ENCODE measurements at places on chromosomes 4 and X.

DNA sequence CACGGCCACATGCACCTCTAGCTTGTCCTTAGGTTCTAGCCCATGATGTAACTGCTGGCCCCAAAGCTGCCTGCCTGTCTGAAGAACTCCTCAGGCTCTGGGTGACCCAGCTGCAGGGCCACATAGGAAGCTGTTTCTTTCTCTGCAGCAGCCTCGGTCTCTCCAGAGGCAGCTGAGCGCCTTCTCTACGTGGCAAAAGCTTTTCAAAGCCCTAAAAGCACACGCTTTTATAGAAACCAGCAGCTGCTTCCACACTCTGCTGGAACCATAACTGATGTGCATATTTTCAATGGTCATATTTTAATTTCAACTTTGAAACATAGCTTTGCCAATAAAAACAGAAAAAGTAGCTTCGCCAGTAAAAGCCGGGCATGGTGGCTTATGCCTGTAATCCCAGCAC lies 37.4 kb downstream of the FAM53A start:
- no peak for DNase-seq

GRCh38 chr4:173170182-173170778 lies 1.7 kb downstream of the GALNT7 start:
- no peak for DNase-seq

GRCh38 chr4:15888515-15888914 lies 50.0 kb downstream of the FGFBP1 start:
- DNase-seq = no peak

DNA sequence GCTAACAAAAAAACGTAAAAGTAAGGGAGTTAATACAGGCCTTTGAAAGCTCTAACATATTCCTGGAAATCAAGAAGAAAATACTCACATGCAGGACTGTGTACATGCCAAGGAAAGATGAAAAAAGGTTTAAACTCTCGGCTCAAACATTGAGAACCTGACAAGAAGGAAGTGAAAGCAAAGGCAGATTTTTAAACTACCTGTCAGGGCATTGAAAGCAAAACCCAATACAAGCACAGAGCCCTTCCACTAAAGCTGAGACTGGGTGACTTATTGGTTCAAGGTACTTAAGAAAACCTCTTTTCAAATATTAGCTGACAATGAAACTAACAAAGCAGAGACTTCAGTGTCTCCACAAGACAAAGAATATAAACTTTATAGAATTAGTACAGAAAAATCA lies 313.0 kb upstream of the GRID2 start:
- no peak for DNase-seq

DNA sequence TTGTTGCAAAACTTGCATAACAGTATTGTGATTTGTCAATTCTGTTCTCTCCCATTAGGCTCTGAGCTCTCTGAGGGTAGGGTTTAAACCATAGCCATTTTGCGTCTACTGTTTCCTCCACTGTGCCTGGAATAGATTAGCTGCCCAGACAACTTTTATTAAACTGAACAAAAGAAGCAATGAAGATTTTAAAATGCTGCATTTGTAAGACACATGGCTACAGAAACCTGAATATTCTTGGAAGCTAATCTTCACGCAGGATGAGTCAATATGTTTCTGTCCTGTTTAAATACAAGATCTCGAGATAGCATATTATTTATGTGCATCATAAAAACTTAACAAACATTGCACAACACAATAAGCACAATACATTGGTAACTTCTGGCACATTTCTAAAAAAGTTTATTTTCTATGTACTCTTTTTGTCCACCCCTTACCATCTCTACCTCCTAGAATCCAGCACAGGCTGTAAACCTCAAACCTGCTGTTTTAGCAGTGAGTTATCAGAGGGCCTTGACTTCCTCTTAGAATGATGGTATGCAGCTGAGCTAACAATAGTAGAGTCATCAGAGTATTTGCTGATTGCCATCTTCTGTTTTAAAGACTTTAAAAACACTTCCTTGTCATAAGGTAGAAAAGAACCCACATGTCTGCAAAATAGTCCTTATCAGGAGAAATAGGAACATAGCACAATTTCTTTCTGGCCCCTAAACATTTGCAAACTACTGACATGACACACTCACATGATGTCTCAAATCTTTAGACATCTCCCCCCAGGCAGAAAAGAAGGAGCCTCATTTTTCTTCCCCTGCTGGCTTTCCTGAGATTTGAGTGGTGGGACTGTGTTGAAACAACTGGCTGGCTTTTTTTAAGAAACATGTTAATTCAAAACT lies 10.6 kb upstream of the CCNG2 start:
- DNase-seq = no peak

GRCh38 chr4:101141230-101141629 lies 206.1 kb downstream of the PPP3CA start:
- no peak for DNase-seq

GRCh38 chrX:69150281-69150960 lies 14.8 kb downstream of the PJA1 start:
- no peak for DNase-seq

DNA sequence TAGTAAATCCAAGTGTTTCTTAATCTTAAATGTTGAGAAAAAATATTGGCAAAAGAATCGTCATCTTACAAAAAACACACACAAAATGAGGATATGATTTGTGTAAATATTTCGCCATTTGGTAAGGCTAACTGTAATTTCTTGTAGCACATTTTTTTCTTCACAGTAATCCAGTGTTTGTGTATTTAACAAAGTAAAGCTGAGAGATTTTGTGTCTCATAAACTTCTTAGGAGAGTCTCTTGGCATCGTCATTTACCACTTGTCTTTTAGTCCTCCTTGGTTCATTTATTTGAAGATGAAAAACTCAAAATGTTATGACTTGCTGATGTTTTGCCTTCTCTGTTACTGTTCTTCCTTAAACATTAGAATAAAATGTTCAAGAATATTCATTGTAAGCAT lies 326.7 kb upstream of the PITX2 start:
- DNase-seq = no peak

DNA sequence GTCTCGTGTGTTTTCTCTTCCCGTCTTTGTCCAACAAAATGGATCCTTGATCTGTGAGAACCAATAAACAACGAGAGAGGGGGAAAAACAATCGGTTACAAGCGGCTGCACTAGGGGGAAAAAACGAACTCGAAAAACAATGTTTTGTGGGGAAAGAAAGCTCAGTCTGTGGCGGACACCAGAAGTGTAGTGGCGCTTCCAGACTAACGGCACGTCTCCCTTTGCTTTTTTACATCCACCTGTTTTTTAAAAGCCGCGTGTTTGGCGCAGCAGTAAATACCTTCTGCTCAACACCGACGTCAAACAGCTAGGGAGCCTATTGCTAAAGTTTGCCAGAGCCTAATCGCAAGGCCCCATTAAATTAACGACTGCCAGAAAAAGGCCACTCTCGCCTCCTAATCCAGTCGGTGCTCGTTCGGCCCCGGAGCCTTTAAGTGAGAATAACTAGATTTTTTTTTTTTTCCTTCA lies 3.3 kb downstream of the NKX6-1 start:
- no peak for DNase-seq

- DNase-seq = no peak
These were observed 61.1 kb downstream of the DCLK2 start for GRCh38 chr4:150139297-150139865.

GRCh38 chrX:105865709-105866108 lies 43.4 kb downstream of the NRK start:
- DNase-seq = no peak

GRCh38 chr4:21177871-21178270 lies 477.6 kb downstream of the PACRGL start:
- DNase-seq = no peak

DNA sequence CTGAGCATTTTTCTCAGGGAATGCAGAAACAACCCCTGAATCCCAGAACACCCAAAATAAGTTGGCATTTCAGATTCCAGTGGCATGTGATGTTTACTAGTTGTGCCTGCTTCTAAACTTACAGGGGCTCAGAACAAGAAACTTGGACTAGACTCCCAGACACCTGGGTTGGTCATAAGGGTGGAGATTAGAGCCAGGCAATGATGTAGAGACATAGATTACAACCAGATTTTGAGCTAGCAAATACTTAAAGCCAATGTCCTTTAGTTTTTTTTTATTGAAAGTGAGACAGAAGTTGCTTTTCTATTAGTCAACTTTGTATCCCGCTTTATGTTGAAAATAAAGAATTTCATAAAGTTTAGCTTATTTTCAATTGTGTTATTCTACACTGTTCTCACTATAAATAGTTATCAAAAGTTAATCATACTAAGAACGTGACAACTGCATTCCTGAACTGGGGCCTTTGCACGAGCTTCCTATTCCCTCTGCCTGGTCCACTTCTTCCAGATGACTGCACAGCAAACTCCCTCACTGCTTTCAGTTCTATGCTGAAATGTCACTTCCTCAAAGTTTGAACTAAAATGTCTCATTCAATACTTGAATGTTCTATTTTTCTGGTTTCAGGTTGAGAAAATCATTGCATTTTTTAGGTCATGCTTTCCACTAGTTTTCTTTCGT lies 224.7 kb upstream of the PPP1R2C start:
- DNase-seq = no peak

DNA sequence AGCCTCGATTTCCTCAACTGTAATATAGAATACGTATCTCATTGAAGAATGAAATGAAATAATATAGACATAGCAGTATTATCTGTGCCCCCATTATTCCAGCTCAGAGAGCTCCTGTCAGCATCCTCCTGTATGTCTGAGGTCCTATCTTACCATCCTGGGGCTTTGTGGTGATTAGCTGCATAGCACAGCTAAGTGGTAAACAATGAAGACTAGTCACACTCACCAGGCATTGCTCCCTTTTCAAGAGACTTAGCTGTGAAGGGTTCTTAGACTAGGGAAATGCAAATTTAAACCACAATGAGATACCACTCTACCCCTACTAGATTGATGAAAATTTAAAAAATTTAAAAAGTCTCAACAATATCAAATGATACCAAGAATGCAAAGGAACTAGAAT lies 172.9 kb downstream of the SLC39A8 start:
- DNase-seq = no peak

DNA sequence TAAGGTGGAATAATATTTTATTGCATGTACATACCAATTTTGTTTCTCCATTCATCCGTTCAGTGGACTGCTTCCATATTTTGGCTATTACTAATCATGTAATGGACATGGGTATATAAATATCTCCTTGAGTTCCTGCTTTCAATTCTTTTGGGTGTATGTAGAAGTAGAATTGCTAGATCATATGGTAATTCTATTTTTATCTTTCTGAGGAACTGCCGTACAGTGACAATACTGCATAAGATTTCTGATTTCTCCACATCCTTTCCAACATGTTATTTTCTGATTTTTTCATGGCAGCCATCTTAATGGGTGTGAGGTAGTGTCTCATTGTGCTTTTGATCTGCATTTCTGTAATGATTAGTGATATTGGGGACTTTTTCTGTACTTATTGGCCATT lies 19.2 kb downstream of the ALPK1 start:
- no peak for DNase-seq

DNA sequence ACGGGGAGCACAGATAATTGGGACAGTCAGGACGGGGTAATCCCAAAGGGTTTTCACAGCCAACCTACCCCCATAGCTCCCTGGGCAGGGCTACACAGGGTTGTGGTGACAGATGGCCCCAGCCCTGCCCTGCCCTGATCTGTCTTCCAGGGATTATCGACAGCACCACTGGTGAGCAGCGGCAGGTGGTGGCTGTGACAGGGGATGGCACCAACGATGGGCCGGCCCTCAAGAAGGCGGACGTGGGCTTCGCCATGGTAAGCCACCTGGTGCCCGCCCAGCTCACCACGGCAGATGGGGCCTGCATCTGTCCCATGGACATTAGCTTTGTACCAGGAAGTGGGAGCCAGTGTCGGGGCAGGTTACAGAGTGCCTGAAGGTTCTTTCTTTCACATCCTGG lies 39.3 kb downstream of the ATP2B3 start:
- DNase-seq = no peak

DNA sequence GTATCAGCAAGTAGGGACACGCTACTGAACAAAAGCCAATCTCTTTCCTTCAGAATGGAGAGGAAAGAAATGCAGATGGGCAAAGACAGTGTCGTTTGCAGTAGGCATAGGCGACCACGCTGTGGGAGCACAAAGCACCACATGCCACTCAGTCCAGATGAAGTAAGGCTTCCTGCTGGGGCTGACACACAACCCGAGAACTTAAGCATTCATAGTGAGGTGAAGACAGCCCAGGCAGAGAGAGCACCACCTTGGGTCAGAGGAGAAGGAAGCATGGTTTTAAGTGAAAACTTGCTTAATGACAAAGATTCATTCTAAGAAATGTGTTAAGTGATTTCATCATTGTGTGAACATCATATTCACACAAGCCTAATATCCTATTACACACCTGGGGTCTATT lies 238.8 kb downstream of the MGST2 start:
- DNase-seq = no peak

DNA sequence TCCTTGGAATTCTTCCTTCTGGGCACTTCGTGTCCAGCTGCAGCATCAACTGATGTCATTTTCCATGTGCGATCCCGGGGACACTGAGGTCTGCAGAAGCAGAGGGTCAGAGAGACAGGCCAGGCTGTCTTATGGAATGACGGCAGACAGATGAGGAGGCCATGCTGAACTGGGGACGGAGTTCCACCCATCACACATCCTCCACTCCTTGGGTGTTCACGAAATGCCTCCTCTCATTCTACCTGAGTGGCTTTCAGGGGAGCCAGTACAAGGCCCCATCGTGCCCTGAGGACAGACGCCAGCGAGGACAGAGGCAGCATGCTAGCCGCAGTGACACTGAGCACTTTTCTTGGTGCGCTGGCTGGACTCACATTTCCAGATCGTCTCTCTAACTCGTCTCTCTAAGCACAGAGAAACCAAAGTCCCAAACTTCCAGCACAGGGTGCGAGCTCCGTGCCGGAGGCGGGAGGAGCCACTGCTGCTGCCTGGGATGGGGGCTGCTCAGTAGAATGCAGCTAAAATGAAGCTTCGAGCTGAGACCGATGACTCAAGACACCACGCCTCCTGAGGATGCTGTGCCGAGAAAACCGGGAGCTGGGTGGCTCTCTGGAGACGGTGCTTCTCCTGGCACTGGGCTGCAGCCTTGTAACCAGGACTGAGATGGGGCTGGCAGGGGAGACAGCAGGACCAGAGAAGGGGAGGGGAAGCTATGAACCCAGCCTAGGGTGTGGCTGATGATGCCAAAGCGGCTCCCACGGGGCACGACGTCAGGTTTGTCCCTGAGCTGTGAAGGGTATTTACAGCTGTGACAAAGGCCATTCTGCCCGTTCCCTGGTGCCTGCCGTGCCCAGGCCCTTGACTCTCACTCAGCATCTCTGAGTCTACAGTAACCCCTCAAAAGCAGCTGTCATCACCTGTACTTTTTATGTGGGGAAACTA lies 8.2 kb downstream of the ABLIM2 start:
- DNase-seq = no peak

DNA sequence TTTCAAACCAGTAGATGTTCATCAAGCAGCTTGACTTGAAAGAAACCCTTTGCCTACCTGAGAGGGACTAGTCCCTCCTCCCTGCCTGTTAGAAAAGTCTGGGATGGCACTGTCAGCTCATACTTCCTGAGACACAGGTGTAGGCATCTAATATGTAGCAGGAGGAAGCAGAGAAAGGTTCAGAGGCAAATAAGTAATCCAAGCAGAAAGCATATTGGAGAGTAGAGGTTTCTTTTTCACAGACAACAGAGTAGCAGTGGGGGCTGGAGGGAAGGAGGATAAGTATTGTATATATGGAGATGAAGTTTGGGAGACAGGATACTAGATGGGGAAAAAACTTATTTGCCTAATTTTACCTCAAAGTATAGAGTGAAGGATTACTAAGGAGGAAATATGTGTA lies 81.5 kb downstream of the FNIP2 start:
- no peak for DNase-seq

All from activated naive CD4-positive, alpha-beta T cell treated with Interleukin-2 at 50 U/mL for 16 hours (primary cell).